Adipocyte (in vitro differentiated cells): ENCODE measurements at places on chromosomes 5 and 9.

GRCh38 chr5:146199176-146199815 lies 4.1 kb upstream of the RBM27 start:
- DNase-seq: no peak

- DNase-seq: no peak
Measured at GRCh38 chr9:18622186-18622836, 148.4 kb downstream of the ADAMTSL1 start.

DNA sequence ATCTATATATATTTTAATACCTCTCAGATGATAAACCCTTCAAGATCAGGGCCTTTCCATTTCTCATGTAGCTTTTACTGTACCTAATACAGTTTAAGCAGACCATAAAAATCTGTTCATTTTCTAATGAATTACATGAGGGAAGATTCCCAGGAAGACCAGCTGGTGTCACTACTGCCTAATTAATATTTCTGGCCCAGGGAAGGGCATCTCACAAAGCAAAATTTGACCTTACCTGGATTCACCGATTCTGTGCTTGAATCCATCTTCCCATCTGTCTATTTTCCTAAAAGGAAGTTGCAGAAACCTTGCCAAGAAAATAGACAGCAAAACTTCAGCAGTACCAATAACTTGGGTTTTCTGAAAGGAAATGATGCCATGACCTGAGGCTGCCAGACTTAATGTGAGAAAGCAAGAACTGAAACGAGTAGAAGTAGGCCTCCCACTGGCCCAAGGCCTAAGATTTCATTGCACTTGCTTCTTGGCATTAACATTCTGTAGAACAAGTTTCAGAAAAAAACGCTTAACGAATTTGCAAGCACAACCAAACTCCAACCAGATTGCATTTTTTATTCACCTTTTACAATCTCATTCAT lies 83.0 kb upstream of the GLIS3 start:
- DNase-seq: peak; percentile 72

DNA sequence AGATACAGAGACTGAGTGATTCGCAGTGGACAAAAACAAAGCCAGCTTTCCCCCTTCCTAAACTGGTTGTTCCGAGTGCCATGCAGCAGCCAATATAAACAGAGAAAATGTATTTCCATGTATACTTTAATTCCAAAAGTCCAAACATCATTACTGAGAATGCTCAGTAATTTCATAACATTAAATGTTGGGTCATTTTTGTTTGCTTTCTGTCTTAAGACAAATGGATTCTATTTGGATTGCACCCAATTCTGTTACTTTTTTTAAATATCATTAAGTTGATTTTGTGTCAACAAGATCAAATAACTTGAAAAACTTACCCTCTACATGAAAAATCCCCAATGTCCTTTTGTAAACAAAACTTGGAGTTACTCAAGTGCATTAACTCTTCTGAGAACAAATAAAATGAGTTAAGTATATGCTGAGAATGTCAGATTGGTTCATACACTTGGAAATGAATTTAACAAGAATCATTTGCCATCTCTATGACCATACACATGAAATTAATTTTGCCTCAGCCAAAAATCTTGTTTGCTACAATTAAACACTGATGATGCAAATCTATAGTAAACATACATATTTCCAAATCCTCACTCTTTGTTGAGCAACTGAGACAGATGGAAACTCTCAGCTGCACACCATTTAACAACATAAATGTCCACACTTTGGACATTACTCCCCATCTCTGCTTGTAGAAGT lies 19.4 kb downstream of the LURAP1L start:
- DNase-seq: peak; percentile 90

DNA sequence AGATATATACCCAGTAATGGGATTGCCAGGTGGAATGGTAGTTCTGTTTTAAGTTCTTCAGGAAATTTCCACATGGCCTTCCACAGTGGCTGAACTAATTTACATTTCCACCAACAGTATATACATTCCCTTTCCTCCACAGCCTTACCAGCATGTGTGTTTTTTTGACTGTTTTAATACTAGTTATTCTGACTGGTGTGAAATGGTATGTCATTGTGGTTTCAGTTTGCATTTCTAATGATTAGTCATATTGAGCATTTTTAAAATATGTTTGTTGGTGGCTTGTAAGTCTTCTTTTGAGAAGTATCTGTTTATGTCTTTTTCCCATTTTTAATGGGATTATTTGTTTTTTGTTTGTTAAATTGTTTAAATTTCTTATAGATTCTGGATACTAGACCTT lies 208.9 kb downstream of the CFAP90 start:
- DNase-seq: no peak

DNA sequence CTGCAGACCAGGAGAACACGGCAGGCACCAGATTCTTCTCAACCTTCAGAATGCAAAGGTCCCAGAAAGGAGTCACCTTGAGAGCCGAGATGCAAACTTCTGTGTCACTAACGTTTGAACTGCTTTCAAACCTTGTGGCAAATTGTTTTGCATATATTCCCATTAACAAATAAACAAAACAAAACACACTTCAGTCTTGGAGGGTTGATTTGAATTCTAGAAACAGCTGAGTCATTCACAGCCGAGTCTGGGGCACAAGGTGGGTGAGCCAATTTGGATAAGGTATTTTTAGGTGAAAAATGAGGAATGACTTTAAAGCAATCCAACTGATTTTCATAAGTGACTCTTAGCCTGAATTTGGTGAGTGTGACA lies 38.8 kb upstream of the ANKRD33B start:
- DNase-seq: peak; percentile 38

DNA sequence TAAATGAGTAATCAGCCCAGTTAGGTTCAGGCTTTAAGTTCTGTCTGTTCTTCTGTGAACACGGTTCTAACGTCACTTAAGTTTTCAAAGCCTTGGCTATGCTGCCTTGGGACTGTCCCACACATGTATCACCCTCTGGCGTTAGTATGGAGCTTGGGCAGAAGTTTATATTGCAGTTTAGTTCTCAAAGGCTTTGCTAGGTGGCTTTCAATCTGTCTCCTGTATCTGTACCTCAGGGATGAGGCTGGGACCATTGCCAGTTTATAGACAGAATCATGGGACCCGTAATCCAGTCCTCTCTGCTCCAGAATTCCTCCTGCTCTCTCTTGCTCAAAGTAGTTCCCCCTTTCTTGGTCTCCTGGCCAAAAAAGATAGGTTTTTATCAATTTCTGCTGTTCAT lies 12.1 kb downstream of the C9orf40 start:
- DNase-seq: no peak

- DNase-seq: peak; percentile 49
Measured at GRCh38 chr9:92607088-92607487, 62.8 kb downstream of the IPPK start.

DNA sequence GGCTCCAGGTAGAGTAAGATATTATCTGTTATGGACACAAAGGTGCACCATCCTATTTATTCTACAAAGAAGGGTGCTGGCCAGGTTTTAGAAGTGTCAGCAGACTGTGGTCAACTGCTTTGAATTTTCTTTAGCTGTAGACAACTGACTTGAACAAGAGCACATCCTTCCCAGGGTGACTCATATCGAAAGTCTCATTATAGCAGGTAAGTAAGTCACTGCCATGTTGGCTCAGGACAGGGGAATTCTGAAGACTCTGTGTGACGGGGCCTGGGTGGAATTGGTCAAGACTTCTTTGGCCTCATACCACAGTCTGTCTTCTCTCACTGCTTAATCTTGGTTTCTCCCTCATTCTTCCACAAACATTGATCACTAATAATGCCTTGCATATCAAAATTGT lies 214.5 kb upstream of the CDH9 start:
- no peak for DNase-seq

- no peak for DNase-seq
Measured at GRCh38 chr9:106932675-106933074, 69.7 kb downstream of the ZNF462 start.

GRCh38 chr5:178240341-178240741 lies 7.7 kb upstream of the PHYKPL start:
- no peak for DNase-seq

DNA sequence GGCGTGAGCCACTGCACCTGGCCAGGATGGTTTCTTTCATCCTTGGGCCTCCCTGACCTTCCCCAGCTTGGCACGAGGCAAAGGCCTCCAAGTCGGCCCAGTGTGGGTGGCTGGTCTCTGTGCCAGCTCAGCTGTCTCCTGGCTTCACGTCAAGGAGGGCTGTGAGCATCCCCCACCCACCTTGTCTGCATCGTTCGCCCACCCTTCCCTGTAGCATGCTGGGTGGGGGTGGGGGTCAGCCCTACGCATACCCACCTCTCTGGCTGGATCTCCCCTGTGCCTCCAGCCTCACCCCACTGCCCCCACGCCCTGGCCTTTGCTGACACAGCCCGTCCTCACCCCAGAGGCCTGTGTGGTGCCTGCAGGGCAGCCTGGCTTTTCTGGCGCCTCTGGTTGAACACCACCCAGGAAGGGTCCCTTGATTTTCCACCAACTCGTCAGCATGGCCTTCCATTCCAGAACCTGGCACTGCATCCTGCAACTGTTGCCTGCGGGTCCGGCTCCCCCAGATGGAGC lies 8.8 kb upstream of the WDR5 start:
- DNase-seq: no peak

DNA sequence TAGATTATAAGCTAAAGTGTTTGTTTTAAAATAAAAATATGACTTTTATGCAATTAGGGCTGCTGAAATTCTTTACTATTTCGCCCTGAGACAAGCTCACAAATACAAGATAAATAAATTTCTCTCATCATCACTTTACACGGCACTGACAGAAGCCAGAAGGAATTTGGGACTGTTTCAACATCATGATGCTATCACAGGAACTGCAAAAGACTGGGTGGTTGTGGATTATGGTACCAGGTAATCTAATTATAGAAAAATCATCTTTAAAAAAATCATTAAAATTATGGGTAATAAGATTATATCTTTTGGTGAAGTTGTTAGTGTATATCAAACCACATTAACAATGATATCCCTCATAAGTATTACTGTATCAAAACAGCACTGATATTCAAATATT lies 95.0 kb downstream of the MAN2A1 start:
- peak; percentile 24 for DNase-seq

GRCh38 chr9:23764219-23764618 lies 61.8 kb downstream of the ELAVL2 start:
- no peak for DNase-seq

DNA sequence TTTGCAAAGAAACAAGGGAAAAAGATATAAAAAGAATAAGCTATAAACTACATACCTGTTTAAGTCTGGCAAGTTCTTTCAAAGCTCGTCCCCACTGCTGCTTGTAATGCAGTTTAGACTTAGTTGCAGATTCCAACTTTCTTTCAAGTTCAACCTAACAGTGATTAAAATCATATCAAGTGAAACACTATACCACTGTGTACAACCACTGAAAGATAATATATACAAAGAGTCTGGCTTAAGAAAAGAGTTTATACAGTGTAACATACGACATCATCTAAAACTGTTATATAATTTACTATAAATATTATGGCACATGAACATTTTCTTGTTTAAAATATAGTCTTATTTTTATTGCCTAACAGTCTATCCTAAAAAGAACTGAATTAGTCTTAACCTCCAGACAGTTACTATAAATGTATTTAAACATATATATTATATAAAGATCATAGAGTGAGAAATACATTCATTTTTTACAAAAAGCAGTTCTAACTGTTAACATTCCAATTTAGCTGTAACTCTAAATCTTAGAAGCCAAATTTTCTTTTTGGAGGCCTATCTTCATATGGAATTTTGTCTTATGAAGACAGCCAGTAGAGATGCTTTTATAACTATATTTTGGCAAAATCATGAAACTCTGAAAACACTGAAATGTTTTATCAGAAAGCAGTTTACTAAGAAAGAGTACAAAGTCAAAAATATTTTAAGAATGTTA lies 58.6 kb downstream of the CEP120 start:
- DNase-seq: no peak

DNA sequence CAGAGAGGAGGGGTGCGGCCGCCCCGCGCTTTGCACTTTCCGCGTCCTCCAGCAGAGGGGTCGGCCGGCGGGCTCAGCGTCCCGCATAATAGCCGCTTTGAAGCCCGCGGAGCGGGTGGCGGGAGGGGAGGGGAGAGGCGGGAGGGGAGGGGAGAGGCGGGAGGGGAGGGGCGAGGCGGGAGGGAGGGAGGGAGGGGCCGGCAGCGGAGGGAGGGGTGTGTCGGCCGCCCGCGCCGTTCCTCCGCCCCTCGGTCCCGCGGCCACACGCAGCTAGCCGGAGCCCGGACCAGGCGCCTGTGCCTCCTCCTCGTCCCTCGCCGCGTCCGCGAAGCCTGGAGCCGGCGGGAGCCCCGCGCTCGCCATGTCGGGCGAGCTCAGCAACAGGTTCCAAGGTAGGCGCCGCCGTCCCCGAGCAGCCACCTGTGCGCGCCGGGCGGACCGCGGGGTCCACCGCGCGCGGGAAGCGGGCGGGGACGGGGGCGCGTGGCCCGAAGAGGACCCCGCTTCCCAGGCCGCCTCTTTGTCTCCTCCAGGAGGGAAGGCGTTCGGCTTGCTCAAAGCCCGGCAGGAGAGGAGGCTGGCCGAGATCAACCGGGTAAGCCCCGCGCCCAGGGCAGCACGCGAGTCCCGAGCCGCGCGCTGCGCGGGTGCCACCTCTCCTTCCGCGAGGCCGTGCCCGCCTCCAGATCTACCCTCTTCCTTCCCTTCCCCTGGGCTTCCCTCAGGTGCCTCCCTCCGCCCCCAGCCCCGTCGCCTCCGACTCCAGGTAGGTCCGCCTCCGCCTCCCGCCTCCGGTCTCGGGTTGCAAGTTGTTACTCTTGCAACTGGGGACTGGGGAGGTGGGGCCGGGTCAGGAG lies at the start of gene AIF1L:
AIF1L (plus strand) TSS at position 263 of the 857 bp plus-strand sequence; CDS start at position 362, 99 bp downstream.
- DNase-seq: peak; percentile 51

GRCh38 chr5:72463449-72464052 lies 43.7 kb downstream of the ZNF366 start:
- DNase-seq: no peak
